Fibroblast of the aortic adventitia (primary cell): ENCODE measurements at places on chromosomes 5 and 9. TPM values are rescaled to one million over a fixed set of nuclear protein-coding genes. Genes with fewer than 3 reads are reported as not detected.

GRCh38 chr9:16135968-16136367 is 583.1 kb downstream of the CCDC171 start:
- DNase-seq: peak; percentile 47

DNA sequence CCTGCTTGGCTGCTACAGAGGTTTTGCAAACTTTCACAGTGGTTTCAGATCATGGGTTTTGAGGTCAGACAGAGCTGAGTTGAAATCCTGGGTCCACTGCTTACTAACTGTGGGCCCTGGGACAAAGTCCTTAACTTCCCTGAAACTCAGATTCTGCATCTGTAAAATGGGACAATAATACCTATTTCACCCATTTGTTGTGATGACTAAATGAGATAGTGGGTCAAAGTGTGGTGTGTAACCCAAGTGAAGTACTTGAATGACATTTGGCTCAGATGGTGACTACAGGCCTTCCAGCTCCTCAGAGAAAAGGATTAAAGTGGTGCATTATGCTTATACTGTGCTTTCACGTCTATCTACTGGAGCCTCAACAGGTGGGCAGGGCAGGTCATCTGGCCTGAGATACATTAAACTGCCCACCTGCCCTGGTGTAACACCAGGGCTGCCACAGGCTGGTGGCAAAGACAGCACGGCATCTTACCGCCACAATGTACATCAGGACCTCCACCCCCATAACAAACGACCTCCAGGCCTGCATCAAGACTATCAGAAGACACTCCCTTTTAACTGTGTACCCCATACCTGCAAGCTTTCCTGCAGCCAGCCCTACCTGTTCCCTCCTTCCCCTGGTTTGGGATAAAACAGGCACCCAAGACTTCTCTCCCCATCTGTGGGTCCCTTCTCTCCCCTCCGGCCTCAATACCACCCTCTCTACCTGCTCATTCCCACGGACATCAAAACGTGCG is 846 bp upstream of the TRAF1 start:
- DNase-seq: no peak

DNA sequence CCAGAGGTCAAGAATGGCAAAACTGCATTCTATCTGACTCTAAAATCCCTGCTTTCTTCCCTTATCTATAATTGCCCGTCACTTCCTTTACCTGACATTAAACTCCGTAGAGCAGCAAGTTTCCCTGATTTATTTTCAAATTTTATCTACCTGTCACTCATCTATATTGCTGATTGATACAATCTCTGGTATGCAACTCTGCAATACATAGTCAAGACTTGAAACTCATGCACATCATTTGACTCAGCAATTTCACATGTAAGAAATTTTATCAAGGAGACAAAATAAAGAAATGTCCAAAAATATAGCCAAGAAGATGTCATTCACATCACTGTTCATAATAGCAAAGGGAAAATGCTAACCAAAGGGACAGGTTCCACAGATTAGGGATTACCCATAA is 39.5 kb downstream of the FBXW11 start:
- no peak for DNase-seq

GRCh38 chr9:93012963-93013855 is 45.3 kb upstream of the SUSD3 start:
- no peak for DNase-seq

DNA sequence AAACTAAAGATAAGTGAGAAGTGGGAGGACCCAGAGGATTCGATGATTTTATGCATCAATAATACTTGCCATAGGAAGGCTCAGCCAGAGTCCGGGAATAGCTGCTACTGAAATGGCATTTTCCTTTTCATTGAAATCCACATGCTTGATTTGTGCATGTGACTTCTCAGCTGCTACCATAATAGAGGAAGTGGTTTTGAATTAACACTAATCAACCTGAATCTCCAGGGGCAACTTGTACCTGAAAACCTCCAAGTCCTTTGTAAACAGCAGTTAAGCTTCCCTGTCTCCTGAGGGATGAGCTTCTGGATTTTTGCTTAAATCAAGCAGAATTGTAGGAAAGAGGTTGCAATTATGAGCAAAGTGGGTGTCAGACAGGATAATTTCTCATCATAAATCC is 124.9 kb downstream of the PPP2R2B start:
- DNase-seq: no peak

DNA sequence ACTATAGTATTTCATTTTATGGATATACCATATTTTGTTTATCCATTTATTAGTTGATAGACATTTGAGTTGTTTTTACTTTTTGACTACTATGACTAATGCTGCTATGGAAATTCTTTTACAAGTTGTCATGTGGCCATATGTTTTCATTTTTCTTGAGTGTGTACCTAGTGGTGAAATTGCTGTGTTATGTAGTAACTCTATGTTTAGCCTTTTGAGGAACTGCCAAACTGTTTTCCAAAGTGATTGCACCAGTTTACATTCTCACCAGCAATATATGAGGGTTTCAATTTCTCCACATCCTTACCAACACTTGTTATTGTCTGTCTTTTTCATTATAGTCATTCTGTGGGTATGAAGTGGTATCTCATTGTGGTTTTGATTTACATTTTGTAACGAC is 75.4 kb downstream of the GRIA1 start:
- DNase-seq: peak; percentile 69

- peak; percentile 50 for DNase-seq
Observed at GRCh38 chr5:41346609-41347008, 133.3 kb upstream of the C6 start.

DNA sequence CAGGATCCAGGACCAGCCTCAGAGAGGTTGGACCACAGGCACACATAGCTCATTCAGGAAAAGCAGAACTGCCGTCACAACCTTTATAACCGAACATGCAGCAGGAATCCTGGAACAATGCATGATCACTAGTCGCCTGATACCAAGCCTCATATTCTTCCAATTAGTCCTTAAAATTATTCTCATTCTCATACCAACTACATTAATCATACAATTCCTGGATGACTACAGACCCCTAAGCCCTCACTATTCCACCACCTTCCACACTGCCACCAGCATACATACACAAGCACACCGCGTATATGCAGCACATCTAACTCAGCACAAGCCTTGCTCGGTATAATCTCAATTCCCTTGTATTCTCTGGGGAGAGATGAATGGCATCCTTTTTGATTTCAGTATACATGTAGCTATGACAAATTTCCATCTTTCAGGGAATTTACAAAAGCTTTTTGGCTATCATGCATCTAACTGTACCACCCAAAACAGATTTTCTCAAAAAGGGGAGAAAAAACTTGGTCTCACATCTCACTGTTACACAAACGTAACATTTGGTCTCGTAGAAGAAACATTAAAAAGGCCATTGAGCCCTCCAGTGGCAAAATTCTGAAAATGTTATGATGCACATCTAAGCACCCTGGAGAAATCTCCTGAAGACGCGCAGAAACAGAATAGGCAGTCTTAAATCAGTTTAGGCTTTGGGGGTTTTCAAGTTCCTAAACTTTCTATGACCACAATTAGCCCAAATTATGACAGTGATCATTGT is 46.2 kb downstream of the MCTP1 start:
- peak; percentile 53 for DNase-seq

DNA sequence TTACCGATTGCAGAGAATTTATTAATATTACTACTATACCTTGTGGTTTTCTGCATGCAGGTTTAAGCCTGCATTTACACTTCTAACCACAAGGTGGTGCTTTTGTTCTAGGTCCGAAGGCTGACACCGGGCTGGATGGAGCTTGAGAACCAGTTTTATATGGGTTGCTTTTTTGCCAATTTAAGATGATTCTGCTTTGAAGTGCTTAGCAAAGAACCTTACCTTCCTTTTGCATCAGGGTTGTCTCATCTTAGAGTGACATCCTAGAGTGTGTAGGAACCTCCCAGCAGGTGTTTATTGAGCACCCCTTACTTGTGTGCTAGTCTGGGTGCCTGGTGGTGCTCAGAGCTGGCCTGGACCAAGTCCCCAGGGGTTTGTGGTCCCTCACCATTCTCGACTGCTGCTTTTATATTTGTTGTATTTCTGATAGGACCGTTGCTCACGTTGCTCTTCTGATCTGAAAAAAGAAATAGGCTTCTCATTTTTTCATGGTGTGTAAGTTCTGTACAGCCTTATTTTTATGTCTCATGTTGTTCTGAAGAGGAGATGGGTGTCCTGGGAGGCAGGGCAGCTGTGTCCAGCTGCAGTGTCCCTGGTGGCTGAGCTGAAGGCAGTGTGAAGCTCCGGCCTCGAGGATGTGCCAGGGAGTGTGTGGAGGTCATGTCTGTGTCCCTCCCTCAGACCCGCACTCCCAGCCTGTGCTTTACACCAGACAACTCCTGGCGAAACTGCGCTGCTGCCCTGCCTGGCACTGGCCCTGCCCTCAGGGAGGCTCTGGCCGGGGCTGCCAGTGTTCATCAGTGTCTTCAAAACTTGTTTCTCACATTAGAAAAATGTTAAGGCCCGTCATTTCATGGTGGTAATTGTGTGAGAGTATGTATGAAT is 54.3 kb downstream of the EHMT1 start:
- peak; percentile 85 for DNase-seq

DNA sequence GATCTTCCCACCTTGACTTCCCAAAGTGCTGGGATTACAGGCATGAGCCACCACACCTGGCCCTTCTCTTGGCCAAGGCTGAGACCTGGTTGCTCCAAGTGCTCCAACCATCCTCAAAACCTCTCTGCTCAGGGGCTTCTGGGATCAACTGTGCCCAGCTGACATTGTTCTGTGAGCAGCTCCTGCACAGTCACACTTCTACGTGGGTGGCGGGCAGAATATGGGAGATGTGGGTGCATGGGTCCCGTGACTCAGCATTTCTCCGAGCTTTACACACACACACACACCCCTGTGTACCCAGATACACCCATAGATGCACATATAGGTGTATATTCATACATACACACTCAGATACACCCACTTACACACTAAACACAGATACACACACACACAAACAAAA is 10.5 kb upstream of the MYORG start:
- DNase-seq: no peak

DNA sequence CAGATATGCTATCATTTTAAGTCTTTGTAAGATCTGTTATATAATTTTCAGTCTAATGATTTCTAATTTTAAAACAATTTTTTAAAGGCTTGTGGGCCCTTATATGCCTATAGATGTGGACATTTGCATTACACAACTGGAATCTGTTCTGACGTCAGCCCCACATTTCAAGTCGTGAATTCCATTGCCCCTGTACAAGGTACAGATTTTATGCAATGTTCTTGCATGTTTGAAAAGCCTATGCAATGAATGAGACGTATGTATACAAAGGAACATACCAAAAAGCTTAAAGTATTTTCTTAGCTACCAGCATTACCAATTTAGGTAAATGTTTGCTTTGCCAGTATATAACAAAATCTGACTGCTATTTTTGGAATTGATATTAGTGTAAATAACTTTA is 77.2 kb downstream of the ITGA1 start:
- DNase-seq: no peak

DNA sequence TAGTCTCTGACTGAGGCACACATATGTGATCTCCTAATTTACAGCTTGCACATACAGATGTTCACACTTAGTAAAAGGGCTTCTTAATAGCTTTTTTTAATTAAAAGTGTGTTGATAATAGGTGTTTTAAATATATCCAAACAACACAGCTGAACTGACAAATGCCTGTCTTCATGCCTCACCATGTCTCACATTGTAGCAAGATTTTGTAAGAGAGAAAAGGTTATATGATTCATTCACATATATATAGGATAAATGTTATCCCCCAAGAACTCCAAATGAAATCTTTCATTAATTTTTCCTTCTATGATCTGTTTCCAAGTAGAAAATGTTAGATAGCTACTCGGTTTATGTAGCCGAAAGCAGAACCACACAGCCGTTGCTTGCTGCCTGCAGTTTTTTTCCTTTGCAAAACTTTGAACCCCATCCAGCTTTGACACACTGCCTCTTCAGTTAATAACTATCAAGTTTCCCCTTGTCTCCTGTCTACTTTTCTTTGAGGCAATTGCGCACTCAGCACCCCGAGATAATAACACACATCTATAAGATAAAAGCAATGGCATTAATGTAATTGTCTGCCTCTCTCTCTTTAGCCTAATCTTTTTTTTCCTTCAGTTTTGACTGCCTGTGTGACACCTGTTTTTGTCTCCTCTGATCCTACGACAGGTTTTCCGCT is 299.2 kb downstream of the BNC2 start:
- DNase-seq: peak; percentile 43

DNA sequence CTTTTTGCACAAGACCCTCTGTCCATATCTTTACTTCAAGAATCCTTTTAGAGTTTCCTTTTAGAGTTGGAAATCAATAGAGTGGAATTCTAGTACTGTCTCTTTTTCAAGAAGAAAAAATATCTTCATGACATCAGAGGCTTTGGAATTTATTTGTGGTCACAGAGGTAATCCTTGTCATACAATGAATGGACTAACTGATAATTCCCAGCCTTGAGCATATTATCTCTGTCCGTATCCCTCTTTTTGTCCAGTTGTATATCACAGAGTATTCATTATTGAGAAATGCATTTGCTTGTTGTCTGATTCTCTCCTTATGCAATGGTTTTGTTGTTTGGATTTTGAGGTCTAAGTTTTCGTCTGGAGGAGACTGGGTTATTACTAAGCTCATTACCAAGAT is 82.0 kb upstream of the HAPLN1 start:
- DNase-seq: no peak

DNA sequence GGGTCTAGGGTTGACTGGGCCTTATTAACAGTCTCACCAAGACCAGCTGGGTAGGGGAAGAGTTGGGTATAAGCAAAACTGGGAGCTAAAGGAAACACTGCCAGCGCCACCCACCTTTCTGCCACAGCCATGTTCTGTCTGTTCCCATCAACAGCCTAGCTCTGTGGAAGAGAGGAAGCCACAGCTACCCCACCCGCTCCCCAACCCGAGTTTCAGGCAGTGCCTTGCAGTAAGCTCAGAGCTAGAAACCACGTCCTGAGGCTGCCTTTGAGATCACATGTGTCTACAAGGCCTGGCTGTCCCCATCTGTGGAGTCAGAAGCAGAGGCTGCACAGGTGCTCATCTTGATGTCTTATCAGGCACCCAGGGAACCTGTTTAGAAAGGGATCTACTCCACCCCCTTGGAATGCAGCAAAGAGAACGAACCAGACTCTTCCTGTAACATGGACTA is 15.3 kb downstream of the HNRNPH1 start:
- peak; percentile 32 for DNase-seq

DNA sequence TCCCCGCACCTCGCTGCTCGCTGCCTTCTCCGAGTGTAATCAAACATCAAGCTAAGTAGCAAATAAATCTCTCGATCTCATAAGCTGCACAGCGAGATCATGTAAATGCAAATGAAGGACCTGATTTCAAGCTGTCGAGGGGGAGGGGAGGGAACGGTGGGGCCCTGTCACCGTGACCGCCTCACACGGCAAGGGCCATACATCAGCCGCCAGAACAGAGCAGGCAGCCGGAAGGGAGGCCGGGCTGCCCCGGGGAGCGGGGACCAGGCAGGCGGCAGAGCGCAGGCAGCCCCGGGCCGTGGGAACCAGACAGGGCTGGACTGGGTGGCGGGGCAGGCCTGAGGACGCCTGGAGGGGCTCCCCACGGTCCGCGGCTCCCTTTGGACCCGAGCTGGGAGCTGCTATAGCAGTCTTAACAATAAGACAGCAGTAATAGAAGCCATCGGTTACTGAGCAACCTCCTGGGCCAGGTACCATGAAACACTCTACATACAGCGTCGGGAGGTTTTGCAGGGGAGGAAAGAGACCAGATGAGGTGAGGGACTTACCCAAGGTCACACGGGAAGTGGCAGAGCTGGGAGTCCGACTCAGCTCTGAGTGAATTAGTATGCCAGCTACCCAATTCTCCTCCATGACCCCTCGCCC is 76.8 kb downstream of the CFAP77 start:
- DNase-seq: no peak

Gene OXCT1
- 35.7 and 36.4 TPM in 2 replicates for total RNA-seq

Gene SLC25A46
- total RNA-seq: 77.6 and 102 TPM in 2 replicates

Gene OR1Q1
- total RNA-seq: 0.81 TPM in 1 of 2 replicates, not detected in the other

Gene SLC28A3
- 0.16 and 0.36 TPM in 2 replicates for total RNA-seq

Gene FST
- 80.2 and 104 TPM in 2 replicates for total RNA-seq

Gene NUTM2G
- total RNA-seq: not detected in 2 replicates

Gene ECSCR
- 0.36 and 1.1 TPM in 2 replicates for total RNA-seq

Gene TIMD4
- total RNA-seq: not detected in 2 replicates
